NAMALWA (cell line): ENCODE measurements at places on chromosomes 12 and 14.

DNA sequence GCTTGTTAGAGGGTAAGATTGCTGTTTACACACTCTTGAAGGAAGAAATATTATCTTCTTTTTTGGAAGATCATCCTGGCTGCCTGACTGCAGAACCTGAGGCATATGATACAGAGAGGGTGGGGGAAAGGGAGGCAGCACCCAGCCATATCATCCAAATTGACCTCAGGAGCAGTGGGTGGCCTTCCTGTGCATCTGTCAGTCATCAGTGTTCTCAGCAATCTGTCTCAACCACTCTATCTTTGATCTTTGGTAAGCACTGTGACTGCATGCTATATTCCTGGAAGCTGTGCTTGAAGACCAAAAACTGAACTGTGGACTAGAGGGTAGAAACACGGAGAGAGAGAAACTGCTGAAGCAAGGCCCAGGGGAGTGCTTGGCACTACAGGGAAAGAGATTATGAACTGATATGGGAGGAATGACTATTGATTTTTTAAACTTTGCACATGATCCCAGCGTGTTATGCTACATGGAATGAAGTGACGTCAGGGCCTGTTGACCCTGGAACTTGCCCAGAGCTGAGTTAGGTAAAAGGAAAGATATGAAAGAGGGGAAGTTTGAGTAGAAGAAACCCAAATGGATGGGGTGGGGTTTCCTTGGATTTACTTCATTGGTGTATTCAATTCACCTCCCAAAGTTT, 171.5 kb downstream of the ASCL1 start:
- no peak for DNase-seq

GRCh38 chr12:25074954-25075353, 120.0 kb downstream of the DNAI7 start:
- DNase-seq: no peak

- no peak for DNase-seq
Observed at GRCh38 chr14:88848571-88848970, 24.1 kb downstream of the TTC8 start.

DNA sequence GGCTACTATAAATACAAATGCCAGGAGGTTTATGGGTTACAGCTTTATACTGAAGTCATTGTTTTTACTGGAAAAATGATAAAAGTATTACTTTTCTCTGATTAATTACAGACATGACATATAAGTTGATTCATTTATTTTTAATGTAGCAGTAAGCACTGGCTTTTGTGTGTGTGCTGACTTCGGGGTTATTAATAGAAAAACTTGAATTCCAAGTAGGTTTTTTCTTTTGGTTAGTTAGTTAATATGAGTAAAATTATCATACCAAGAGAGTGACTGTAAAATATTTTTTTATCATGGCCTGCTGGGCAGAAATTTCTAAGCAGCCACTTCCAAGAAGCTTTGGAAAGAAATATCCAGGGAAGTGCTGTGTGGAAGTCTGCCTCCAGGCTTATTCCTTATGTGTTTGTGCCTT, 56.4 kb downstream of the IFT81 start:
- no peak for DNase-seq

GRCh38 chr12:95718772-95719171, 71.8 kb downstream of the NTN4 start:
- no peak for DNase-seq

DNA sequence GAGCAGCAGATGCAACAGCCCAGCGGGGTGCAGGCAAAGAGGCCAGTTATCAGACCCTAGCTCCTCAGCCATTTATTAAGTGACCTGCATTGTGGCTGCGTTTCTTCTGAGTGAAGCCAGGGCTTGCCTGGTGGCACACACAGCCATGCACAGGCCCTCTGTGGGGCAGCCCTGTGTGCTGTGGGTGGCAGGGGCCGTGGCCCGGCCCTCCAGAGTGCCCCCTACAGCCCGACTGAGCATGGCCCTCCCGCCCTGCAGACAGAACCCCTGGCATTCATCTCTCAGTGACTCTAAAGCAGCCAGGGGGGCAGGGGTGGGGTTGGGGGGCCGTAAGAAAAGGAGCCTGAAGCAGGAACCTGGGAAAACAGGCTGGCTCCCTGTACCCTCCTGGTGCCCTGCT, 226.0 kb upstream of the PWP1 start:
- DNase-seq: no peak

GRCh38 chr12:83664650-83665049, 977.9 kb downstream of the TMTC2 start:
- no peak for DNase-seq

DNA sequence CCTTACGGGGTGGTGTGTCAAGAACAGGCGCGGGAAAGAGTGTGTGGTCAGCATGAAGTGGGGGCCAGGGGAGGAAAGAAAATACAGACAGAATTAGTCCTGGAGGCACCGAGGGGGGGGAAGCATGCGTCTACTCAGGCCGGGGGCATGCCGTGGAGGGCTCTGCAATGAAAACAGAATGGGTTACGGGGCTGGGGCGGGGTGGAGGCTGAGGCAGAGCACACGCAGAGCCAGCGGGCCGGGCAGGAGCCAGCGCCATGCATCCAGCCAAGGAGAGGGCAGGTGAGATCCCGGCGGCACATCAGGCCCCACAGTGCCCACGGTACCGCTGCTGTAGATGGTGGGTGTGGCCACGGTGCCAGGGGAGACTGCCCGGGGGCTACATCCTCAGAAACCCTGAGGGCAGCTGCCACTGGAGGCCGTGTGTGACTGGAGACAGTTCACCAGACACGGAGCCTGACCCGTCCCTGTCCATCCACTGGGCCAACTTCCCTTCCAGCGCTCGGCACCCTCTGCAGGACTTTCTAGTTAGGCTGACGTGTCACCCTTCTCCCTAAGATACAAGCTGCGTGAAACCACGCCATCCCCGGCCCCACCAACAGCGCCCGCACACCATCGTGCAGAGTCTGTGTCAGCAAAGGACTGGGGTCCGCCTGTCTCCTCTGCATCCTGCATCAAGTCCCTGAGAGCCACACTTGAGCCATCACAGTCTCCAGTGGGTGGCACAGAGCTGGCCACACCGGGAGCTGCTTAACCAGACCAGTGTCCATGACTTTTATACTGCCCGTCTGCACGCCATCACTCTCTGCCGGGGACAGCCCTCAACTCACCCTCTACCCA, 87.4 kb downstream of the PIWIL1 start:
- DNase-seq: no peak

GRCh38 chr12:42691991-42692557, 102.5 kb upstream of the PRICKLE1 start:
- no peak for DNase-seq

- no peak for DNase-seq
Observed at GRCh38 chr12:100399095-100399494, 42.2 kb downstream of the SLC17A8 start.

GRCh38 chr12:102372087-102372486, 108.3 kb downstream of the IGF1 start:
- DNase-seq: no peak

GRCh38 chr14:91257328-91258010, 13.0 kb upstream of the GPR68 start:
- DNase-seq: no peak

DNA sequence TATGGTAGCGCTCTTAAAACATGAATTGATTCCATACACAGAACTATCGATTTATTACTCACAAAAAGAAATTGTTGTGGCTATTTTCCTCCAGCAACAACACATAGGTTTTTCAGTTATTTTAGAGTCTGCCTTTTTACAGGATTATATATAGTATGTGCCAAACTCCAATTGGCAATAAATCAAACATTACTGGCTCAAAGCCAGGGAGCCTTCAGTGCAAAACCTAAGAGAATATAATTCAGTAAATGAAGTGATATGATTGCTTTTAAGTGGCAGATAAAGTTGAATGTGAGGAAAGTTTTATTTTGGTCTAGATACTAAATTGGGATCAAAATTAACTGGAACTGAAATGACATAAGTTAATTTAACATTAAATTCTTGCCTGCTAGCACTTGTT, 234.8 kb downstream of the PIK3C2G start:
- DNase-seq: no peak

GRCh38 chr12:47079981-47080724, 394 bp upstream of the AMIGO2 start:
- no peak for DNase-seq

DNA sequence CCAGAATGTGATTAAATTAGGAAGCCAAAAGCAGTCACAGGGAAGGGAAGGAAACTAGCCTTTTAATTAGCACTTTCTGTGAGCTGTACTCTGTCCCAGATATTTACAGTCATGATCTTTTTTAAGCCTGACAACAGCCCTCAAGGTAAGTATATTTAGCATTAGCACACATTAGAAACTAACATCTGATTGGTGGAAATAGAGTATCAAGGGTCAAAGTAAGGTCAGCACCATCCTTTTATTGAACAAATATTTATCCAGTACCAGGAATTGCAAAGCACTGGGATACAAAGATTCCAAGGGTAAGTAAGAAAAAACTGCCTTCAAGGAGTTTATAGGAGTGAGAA, 28.2 kb downstream of the RPGRIP1 start:
- DNase-seq: no peak

DNA sequence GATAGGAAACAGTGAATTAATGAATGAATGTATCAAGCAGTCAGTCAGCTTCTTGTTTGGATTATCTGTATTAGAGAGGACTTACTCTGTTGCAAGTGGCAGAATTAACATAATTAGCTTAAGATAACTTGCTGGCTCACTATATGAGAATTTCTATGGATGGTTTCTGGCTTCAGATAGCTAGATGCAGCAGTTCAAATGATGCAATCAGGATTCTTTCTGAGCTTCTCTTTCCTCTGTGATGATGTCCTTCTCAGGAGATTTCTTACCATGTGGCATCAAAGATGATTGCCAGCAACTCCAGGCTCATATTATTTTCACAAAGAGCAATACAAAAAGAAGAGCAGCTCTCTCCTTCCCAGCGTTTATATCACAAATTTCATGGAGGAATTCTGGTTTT, 30.7 kb downstream of the FRMD6 start:
- DNase-seq: no peak

DNA sequence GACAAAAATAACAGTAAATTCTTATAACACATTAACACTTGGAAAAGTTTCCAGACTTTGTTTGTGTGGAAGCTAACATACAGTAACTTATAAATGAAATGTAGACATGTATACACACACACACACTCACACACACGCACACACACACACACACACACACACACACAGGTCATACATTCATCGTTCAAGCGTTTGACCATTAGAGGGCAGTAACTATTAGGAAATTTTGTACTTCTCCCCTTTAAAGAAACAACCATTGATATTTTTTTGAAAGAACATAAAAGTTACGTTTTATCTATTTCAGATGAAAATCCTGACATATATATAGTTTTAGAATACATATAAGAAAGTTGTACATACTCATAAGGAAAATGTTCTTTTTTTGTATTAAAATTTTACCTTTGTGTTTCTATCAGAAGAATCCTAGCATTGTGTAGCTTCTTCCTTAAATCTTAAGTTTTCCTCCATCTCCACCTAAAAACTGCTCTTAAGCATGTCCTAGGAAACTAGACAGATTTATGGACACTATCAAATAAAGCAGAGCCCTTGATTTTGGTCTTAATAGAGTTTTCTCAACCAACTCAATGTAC, 29.0 kb downstream of the PTPRQ start:
- DNase-seq: peak; percentile 70

DNA sequence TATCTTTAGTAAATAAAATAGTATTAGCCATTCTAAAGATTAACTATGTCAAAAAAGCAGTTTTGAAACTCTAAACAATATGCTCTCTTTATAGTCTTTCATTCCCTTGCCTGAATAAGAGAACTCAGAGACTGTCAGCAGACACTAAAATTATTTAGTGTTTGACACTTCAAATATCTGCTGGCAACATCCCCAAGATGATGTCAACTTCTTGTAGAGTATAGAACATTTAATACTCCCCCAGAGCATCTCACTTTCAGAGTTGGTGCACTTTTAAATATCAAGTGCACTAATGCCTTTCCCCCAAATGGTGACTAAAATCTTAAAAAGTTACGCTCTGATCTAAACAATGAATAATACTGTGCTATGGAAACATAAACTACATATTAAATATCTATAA, 374.9 kb downstream of the SLC6A15 start:
- no peak for DNase-seq

DNA sequence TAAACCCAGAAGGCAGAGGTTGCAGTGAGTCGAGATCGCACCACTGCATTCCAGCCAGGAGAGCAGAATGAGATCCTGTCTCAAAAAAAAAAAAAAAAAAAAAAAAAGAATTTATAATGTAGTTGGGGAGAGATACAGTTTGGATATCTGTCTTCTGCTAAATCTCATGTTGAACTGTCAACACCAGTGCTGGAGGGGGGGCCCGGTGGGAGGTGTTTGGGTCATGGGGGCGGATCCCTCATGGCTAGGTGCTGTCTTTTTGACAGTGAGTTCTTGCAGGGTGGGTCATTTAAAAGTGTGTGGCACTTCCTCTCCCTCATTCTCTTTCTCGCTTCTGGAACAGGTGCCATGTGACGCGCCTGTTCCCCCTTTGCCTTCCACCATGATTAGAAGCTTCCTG, 32.8 kb downstream of the CLIP1 start:
- DNase-seq: no peak

DNA sequence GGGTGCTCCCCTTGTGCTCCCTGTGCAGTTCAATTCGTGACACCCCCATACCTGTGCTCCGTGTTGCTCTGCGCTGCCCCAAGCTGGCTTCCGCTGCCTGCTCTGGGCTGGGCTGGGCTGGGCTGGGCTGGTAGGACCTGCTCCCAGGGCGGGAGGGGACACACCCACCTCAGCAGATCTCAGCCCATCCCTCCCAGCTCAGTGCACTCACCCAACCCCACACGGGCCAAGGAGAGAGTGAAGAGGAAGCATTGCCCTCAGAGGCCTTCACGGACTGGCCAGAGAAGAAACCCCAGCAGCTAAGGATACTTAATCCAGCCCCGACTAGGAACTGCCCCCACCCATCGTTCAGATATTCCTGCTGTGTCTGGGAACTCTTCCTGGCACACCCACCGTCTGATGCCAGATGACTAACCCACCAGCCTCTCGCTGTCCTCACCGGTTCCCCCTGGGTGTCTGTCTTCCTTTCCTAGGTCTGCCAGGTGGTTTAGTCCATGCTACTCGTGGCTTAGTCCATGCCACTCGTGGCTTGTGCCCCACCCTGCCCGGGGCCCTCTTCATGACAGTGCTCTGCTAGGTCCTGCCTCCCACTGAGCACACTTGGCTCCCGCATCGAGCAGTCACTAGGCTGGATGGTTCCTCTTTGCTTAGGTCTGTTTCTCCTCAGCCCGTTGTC, at the start of gene LPAR5:
LPAR5 (minus strand) TSS at position 104 of the 676 bp plus-strand sequence. CDS start 14,711 bp downstream, outside the sequence.
- DNase-seq: peak; percentile 50

- DNase-seq: no peak
Observed at GRCh38 chr12:107914460-107914977, 140.0 kb downstream of the ASCL4 start.

GRCh38 chr14:51305751-51306150, 65.7 kb downstream of the TMX1 start:
- no peak for DNase-seq

DNA sequence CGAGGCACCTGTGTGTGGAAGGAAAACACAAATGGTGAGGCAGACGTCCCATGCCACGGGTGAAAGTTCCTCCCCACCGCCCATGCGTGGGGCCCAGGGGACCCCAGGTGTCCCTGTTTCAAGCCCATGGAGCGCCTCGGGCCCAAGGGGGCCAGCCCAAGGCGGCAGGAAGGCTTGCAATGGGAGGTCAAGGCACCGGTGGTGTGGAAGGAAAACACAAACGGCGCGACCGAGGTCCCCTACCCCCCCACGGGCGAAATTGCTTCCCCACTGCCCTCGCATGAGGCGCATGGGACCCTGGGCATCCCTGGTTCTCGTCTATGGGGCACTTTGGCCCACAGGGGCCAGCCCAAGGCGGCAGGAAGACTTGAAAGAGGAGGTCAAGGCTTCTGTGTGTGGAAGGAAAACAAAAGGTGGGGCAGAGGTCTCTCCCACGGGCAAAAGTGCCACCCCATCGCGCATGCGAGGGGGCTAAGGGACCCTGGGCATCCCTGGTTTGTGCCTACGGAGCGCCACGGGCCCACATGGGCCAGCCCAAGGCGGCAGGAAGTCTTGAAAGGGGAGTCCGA, 379.4 kb downstream of the ALG10 start:
- no peak for DNase-seq
